ENCODE measurements at places on chromosomes 1 and 21.

GRCh38 chr1:24928689-24929397 lies 1.2 kb downstream of the RUNX3 start:
- DNase-seq, result no peak

DNA sequence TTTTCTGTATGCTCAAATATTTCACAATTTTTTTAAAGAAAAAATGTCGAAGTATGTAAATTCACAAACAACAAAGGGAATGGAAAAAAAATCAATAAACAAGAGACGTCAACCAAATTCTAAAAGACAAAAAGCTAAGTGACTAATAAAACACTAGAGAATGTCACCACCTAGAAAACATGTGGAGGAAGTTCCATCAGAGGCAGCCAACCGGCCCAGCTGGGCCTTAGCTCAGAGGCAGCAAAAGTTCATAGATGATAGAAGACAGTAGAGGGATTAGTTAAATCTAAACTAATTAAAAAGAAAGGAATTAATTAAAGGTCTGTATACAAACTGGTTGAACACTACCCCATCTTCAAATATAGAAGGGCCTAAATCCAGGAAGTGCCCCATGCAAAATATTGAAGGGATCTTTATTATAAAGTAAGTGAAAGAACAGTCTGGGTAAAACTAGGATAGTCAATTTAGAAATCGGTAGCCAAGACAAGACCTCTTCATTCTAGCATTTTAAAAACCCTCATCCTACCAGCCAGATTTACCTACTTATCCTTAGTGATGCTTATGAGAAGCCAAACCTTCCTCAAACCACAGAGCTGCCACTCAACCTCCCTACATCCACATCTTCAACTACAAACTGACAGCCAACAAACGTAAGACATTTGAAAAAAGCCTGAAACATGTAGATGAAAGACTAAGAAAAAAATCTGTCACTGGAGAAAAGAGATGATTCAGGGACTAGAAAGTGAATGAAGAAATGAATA lies 23.7 kb downstream of the MRPL39 start:
- no peak for DNase-seq

- no peak for DNase-seq
Observed at GRCh38 chr1:48746906-48747305, 29.8 kb downstream of the BEND5 start.

GRCh38 chr1:31426249-31426922 lies 13.4 kb downstream of the SERINC2 start:
- no peak for DNase-seq

- no peak for DNase-seq
Observed at GRCh38 chr1:53551428-53551995, 92.3 kb downstream of the DMRTB1 start.

- no peak for DNase-seq
Observed at GRCh38 chr1:206468571-206468970, 1.7 kb upstream of the IKBKE start.

GRCh38 chr1:200625381-200625824 lies 4.9 kb upstream of the KIF14 start:
- DNase-seq, result no peak

GRCh38 chr1:26388791-26389445 lies 16.4 kb upstream of the ZNF683 start:
- no peak for DNase-seq

- no peak for DNase-seq
Observed at GRCh38 chr21:28781602-28782276, 210.9 kb downstream of the LTN1 start.
